ENCODE measurements at places on chromosomes 12 and 14. TPM values are rescaled to one million over a fixed set of nuclear protein-coding genes. Genes with fewer than 3 reads are reported as not detected.

Gene KCNJ8
- total RNA-seq: 17.5 TPM

Gene FRMD6
- total RNA-seq: 54.2 TPM

Gene MIP
- not detected for total RNA-seq

Gene DNAJC22
- under 0.01 TPM for total RNA-seq

Gene TAC3
- 3.9 TPM for total RNA-seq

Gene CRIP2
- 64.2 TPM for total RNA-seq

Gene BATF
- 1.6 TPM for total RNA-seq

Gene SLCO1B3
- total RNA-seq: not detected

Gene C12orf60
- total RNA-seq: 0.83 TPM

Gene LGR5
- not detected for total RNA-seq

Gene ANKRD13A
- total RNA-seq: 74.3 TPM

Gene ISM2
- total RNA-seq: 0.33 TPM

Gene TAS2R19
- 5.0 TPM for total RNA-seq

Gene LRRC10
- total RNA-seq: not detected

Gene AICDA
- total RNA-seq: not detected

Gene CFAP54
- 5.0 TPM for total RNA-seq
